CD4-positive, alpha-beta T cell treated with Interleukin-10 for 1 hour (primary cell): ENCODE measurements at places on chromosomes 7 and 10.

GRCh38 chr7:5630670-5631069 is 150.8 kb downstream of the RNF216 start:
- DNase-seq: peak; percentile 27

GRCh38 chr7:16035392-16035791 is 348.9 kb upstream of the MEOX2 start:
- no peak for DNase-seq

GRCh38 chr7:7529328-7529727 is 6.3 kb downstream of the COL28A1 start:
- no peak for DNase-seq

GRCh38 chr10:112535531-112535951 is 88.5 kb downstream of the VTI1A start:
- no peak for DNase-seq

DNA sequence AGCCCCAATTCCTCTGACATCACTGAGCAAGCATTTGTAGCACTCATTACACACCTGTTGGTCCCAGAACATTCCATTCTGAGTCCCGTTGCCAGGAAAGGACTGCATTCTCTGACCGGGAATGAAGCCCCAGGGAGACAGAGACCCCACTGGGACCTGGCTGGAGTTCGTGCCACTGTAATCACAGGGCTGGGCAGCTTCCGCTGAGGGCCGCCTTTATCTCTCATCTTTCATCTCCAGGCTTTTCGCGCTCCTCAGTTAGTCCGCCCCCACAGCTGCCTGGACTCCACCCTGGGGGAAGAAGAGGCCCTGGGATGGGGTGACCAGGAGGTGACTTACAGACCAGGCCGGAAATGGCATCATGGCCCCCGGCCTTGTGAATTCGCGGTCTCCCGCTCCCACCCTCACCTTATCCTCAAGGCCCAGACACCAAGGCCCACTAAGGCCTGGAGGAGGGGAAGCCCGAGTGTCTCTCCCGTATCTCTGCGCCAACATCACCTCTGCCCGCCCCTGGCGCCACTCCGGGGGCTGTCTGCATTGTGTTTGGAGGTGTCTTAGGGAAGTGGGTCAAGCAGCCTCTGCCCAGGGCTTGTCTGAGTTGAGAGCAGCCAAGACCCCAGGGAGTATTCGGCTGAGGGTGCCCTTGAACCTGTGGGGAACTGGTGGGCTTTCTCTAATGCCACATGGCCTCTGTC is 75.4 kb downstream of the PROSER2 start:
- DNase-seq: no peak

DNA sequence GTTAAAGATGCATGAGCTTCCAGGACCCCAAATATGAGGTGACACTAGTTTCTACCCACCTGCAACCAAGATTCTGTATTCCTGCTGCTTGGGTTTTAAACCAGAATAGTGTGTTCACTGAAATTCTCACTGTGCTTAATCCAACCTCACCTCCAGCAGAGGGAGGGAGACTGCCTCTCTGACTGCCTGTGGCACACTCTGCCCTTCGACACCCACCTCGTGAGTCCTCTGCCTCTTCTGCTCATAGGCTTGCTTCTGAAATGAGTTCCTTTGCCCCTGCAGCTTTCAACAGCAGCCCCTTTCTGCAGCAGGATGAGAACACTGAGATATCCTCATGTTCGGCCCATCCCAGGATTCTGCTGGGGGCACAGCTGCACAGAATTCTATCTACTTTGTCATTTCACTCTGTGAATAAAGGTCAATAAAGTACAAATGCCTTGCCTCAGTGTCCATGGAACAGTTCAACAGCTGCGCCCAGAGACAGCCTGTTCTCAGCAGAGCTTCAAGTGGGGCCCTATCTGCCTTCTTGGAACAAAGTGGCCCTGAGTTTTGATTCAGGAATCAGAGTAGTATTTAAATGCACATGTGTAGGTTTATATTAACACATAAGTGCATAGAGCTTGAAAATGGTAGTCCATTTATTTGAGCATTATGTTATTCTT is 632.5 kb downstream of the TNS3 start:
- no peak for DNase-seq
